ENCODE measurements at places on chromosomes 2 and 18.

DNA sequence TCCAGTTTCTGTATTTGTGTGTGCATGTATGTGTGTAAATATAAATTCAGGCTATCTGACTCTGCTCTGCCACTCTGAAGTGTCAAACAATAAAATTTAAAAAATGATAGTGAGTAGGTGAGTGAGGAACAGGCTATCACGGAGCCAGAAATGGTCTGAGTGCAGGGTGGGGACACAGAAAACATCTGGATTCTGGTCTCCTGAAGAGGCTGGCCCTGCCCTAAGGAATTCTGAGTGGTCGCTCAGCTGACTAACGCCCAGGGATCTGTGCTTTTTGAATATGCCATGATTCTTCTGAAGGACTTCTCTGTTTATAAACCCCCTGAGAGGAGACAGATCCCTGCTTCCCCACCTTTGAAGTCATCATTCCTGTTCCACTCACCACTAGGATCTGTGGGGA lies 353.9 kb upstream of the GYPC start:
- no peak for DNase-seq

DNA sequence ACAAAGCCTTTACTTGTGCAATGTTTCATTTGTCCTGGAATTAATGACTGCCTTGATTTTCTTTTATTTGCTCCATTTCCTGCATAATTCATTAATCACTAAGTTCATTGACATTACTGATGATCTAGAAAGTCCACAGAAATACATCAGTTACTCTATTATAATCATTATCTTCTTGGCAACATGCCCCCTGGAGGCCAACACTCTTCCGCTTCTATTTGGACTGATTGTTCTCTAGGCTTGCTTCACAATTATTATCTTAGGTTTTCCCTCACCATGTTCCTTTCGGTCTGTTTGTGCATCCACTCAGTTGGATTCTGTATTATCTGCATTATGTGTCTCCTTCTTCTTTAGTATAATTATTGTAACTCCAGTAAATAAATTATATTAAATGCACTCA lies 461.0 kb upstream of the CDH2 start:
- no peak for DNase-seq

DNA sequence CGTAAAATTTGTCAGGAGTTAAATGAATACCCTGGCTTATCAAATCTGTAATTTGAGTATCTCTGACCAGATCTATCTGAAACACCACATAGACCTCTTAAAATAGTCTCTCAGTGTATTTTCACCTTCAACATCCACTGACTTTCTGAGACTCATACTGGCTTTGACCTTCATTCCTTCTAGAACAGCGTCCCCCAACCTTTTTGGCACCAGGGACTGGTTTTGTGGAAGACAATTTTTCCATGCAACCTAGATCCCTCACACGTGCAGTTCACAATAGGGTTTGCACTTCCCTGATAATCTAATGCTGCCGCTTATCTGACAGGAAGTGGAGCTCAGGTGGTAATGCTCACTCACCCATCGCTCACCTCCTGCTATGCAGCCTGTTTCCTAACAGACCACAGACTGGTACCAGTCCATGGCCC lies 3.2 kb downstream of the NBAS start:
- no peak for DNase-seq

DNA sequence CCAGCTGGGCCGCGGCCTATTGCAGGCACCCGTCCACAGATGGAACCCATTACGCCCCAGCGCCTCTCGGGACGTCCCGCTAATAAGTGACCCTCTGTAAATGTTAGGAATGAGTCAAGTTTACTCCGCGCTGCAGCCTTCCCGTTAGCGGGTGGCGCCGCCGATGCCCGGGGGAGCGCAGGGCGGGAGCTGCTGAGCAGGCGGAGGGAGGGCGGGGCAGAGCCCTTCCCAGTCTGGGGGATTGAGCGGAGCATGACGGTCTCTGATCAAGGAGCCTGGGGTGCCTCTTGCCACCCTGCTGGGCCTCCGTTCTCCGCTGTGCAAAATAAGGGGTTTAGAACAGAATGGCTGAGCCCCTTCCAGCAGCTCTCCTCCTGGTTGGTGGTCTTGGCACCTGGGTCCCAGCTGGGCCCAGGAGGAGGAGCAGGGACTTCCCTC lies 10.5 kb downstream of the CROCC2 start:
- no peak for DNase-seq

- no peak for DNase-seq
Observed at GRCh38 chr2:145119225-145119624, 599.3 kb upstream of the ZEB2 start.

GRCh38 chr2:80329491-80329890 lies 24.9 kb upstream of the LRRTM1 start:
- no peak for DNase-seq

GRCh38 chr18:28045176-28045810 lies 131.6 kb downstream of the CDH2 start:
- no peak for DNase-seq

- no peak for DNase-seq
Observed at GRCh38 chr2:9238591-9239326, 32.1 kb downstream of the ASAP2 start.

- no peak for DNase-seq
Observed at GRCh38 chr18:77651441-77651840, 401.8 kb downstream of the GALR1 start.

- DNase-seq = no peak
Observed at GRCh38 chr18:62846313-62846712, 131.0 kb downstream of the PHLPP1 start.

- DNase-seq = no peak
Observed at GRCh38 chr18:57845605-57846074, 42.5 kb upstream of the ATP8B1 start.

DNA sequence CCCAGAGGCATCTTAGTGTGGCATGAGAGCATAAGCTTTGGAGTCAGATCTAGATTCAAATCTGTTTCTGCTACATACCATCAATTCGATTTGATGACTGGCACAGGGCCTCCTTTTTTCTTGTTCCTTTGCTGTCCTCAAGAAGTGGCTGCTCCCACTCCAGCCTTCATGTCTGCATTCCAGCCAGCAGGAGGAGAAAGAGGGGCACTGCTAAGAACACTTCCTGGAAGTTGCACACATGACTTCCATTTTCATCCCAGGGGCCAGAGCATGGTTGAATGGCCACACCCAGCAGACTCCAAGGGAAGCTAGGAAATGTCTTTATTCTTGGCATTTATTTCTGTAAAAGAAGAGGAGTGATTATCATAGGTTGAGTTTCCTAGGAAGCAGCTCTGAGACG lies 50.4 kb downstream of the EML6 start:
- DNase-seq = no peak

Measured in CD4-positive, alpha-beta T cell treated with Interleukin-4 for 1 hour (primary cell).